H7 (cell line): ENCODE measurements at places on chromosomes 3 and 15. TPM values are rescaled to one million over a fixed set of nuclear protein-coding genes. Genes with fewer than 3 reads are reported as not detected.

GRCh38 chr15:48939648-48940047 lies 24.1 kb downstream of the SHC4 start:
- DNase-seq, result no peak

DNA sequence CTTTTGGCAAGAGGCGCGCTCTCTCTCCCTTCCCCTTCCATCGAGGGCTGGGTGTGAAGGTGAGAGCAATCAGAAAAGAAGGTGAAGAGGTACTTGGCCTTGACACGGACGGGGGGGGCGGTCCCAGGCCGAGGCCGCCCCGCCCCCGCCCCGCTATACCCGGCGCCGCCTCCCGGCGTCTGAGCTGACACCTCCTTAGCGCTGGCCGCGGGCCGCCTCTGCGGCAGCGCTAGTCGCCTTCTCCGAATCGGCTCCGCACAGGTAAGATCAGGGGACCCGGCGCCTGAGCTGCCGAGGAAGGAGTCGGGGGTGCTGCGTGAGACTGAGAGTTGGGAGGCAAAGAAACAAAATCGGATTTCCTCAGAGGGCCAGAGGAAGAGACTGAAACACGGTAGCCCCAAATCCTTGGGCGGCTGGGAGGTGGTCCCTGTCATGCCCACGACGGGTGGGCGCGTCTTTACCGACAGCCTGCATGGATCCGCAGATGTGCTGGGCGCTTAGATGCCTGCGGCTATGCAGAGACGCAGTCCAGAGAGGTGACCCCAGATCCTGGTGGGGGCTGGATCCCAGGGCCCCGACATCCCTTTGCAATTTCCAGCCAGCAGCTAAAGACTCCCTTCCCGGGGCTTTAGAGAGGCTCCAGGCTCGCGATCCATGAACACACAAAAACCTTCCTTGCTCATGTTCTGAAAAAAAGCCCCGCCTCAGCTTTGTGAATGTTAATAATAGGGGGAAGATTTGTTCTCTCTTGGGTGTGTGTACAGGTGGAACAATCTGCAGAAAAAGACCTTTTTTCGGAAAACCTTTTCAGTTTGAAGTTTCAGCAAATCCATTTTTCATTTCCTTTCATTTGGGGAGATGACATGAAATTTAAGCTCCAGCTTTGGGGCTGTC lies at the start of gene ENTPD3:
ENTPD3 (plus strand) TSS at position 184 of the 894 bp plus-strand sequence. CDS start 874 bp downstream, outside the sequence.
- peak; percentile 88 for DNase-seq

CACNA2D3 gene
- total RNA-seq, result 1.6 TPM in 2 replicates

SEMA3B gene
- 2.8 and 4.4 TPM in 2 replicates for total RNA-seq
